Activated CD4-positive, alpha-beta T cell treated with anti-CD3 and anti-CD28 coated beads, Interleukin-2, amount 50 U/mL, for 1 hour (primary cell): ENCODE measurements at places on chromosomes 5 and 9.

DNA sequence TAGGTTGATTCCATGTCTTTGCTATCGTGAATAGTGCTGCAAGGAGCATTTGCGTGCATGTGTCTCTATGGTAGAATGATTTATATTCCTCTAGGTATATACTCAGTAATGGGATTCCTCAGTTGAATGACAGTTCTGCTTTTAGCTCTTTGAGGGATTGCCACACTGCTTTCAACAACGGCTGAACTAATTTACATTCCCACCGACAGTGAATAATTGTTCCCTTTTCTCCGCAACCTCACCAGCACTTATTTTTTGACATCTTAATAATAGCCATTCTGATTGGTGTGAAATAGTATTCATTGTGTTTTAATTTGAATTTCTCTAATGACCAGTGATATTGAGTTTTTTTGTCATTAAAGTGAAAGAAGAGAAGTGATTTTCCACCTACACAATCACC is 18.5 kb downstream of the IFNA5 start:
- DNase-seq = no peak

GRCh38 chr9:37575921-37576721 is at the start of gene FBXO10:
Gene FBXO10, minus strand, starts transcription at chr9:37576380. Its CDS starts 34,612 bp downstream, at chr9:37541768.
- peak; percentile 23 for DNase-seq

GRCh38 chr5:60399507-60399906 is 300.5 kb downstream of the DEPDC1B start:
- no peak for DNase-seq

GRCh38 chr5:6820851-6821479 is 107.7 kb downstream of the TENT4A start:
- peak; percentile 35 for DNase-seq

DNA sequence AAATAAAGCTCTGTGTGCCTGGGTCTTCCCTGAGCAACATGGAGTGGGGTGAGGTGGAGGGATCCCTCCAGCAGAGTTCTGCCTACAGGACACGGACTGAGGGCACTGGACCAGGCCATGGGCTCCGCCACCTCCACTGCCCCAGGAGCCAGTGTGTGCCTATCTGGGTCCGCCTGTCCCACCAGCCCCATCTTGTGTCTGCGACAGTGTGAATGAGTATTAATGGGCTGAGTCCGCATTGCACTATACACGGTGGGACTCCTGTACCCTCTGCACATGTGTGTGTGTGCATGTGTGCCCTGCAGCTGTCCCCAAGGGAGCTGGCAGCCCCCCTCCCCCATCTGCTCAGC is 11.4 kb downstream of the FGFR4 start:
- DNase-seq = no peak

DNA sequence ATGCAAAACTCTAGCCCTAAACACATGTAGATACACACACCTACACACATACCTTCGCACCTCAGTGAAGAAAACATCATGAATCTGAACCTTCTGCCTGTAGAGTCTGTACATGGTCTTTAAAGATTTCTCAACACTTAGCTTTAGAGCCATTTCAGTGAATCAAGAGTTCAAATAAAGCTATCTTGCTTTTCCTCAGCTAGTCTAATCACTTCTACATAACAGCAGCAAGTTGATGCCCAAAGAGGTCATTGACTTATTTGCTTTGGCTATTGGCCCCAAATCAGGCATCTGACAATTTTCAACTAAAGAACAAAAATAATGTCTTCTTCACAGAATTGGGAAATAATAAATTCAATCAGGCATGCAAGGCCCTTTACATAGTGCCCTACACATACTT is 127.9 kb upstream of the SGCD start:
- DNase-seq = no peak

DNA sequence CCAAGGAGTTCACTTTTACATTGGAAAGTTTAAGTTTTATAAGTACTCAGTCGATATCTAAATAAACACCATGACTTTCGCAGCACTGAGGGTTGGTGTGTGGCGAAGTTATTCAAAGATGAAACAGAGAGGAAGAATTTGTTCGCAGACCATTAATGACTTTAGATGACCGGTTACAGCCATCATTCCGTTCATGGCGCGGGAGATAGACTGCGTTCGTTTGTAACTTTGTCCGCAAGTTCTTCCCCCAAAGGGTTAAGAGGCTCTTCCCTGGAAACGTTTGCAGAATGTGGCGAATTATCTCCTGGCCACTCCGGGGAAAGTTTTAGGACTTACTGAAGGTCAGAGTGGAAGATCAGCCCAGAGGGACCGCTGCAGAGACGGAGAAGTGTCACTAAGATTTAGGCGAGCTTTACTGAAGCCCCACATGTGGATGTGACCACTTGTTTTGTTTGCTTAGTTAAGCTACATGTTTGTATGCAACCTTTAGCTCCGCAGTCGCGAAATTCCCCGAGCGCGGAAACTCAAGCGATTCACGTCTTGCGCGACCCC is 2.2 kb upstream of the FOXD1 start:
- no peak for DNase-seq

- no peak for DNase-seq
Observed at GRCh38 chr5:124810396-124811006, 64.1 kb upstream of the ZNF608 start.

- no peak for DNase-seq
Observed at GRCh38 chr5:139584137-139584536, 23.0 kb downstream of the UBE2D2 start.

DNA sequence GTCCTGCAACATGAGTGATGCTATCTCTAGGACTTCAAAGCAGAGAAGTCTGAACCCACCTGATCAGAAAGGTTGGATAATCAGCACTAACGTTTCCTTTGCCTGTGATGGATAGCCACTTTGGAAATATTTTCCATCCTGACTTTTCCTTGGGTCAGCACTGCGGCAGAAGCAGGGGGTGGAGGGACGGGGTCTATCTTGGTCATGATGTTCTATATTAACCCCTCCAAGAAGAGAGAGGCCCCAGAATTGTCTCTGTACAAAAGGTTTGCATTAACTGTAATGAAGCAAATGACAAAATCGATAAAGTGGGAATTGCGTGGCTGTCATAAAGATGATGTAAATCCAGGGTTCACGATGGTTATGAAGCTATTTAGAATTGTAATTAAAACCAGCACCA is 279.8 kb upstream of the PANK3 start:
- DNase-seq = no peak

- no peak for DNase-seq
Observed at GRCh38 chr9:81999806-82000205, 11.2 kb downstream of the SPATA31D1 start.

DNA sequence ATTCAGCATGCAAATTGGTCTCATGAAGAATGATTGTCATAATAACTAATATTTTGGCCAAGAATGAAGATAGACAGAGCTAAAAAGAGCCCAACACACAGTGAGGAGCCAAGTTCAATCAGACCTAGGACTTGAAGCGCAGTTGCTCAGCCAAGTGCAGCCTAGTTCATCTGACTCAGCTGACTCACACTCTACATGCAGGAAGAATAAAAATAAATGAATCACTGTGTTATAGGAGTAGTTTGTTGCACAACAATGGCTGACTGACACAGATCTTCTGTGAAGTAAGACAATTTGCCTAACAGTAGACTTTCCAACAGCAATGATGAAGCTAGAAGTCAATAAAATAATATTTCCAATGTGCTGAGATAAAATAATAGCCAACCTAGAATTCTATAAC is 261.5 kb downstream of the CEMIP2 start:
- DNase-seq = no peak

DNA sequence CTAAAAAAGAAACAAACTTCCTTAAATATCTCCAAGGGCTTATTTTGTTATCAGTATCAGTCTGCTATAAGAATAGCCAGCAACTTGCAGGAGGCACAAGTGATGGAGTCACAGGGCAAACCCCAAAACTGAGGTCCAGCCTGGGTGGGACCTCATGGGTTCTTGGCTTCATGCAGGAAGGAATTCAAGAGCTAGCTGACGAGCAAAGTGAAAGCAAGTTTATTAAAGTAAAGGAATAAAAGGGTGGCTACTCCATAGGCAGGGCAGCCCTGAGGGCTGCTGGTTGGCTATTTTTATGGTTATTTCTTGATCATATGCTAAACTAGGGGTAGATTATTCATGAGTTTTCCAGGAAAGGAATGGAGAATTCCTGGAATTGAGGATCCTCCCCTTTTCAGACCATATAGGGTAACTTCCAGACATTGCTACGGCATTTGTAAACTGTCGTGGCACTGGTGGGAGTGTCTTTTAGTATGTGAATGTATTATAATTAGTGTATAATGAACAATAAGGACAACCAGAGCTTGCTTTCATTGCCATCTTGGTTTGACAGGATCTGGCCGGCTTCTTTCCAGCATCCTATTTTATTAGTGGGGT is 231.9 kb downstream of the ADAMTSL1 start:
- no peak for DNase-seq

GRCh38 chr9:118532592-118532991 is 828.4 kb downstream of the TLR4 start:
- no peak for DNase-seq

DNA sequence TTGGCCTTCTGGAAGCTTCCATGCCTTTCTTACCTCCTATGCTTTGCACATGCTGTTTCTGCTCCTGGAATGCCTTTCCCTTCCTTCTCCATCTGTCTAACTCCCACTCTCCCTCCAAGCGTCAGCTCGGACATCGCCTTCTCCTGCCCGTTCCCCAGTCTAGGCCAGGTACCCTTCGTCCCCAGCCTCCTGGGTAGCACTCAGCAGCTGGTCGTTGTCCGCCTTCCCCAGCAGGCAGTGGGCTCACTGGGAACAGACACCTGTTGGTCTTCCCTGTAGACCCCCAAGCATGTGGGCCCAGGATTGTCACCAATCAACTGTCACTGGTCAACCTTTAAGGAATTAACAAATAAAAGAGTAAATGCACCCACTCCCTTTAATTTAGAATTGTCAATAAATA is 202.2 kb downstream of the RGS3 start:
- no peak for DNase-seq

DNA sequence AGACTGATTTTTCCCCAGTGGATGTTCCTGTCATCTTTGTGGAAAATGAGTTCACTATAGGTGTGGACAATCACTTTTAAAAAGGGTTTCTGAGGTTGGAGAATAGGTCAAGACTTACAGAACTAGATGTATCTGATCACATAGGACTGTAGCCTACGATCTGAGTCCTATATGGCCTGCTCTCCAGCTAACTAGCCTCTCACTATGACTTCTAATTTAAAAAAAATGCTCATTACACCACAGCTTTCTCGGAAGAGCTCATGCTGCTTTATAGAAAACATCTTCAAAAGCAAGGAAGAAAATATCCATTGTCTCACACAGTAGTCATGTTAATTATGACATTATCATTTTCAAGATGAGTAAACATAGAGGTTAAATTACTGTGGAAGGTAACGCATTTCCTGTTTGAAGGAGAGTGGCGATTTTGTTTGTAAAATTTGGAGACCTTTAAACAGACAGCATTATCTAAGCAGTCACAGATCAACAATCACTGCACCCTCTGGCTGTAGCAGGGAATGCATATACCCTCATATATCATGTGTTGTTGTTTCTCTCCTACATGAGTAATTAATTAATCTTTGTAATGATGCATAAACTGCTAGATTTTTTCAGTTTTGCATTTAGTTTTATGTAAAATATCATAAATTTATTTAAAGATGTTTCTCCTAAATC is 573.7 kb downstream of the GABRG2 start:
- no peak for DNase-seq

DNA sequence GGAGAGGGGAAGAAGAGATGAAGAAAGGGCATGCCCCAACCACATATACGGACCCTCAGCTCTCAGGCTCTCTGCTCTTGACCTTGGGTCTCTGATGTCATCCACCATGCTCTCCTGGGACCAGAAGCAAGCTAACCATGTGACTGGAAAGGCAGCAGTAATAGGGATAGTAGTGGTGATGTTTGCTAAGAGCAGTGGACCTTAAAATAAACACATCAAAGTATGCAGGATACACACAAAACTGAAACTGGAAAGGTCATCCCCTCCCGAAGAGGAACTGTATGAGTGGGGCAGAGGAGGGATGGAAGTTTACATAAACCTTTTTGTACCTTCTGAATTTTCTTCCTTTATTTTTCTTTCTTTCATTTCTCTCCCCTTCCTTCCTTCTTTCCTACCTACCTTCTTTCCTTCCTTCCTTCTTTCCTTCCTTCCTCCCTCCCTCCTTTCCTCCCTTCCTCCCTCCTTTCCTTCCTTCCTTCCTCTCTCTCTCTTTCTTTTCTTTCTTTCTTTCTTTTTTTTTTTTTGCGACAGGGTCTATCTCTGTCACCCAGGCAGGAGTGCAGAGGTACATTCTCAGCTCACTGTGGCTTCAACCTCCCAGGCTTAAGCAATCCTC is 8.1 kb upstream of the PTPN3 start:
- no peak for DNase-seq

- DNase-seq = no peak
Observed at GRCh38 chr9:77906991-77907390, 124.6 kb downstream of the GNAQ start.

DNA sequence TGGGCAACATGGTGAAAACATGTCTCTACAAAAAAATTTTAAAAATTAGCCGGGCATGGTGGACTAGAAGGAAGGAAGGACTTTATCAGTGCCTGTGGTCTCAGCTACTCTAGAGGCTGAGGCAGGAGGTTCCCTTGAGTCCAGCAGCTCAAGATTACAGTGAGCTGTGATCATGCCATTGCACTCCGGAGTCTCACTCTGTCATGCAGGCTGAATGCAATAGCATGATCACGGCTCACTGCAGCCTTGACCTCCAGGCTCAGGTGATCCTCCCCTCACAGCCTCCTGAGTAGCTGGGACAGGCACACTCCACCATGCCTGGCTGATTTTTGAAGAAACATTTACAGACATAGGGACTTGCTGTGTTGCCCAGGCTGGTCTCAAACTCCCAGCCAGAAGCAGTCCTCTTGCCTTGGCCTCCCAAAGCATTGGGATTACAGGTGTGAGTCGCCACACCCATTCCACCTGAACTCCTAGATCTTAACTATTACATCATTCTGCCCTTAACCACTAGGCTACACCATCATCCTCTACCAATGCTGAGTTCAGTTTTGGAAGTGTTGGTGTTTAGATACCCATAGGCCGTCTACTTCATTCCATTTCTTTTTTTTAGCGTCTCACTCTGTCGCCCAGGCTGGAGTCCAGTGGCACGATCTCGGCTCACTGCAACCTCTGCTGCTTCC is 2.0 kb upstream of the URM1 start:
- DNase-seq = no peak

GRCh38 chr9:20884985-20885593 is 146.4 kb downstream of the HACD4 start:
- DNase-seq = peak; percentile 61

GRCh38 chr9:120377268-120378159 is 202.5 kb downstream of the CDK5RAP2 start:
- no peak for DNase-seq

GRCh38 chr5:25641124-25641523 is 996.3 kb upstream of the CDH10 start:
- no peak for DNase-seq

- no peak for DNase-seq
Observed at GRCh38 chr5:126445502-126446174, 22.4 kb downstream of the GRAMD2B start.

- DNase-seq = no peak
Observed at GRCh38 chr5:118529361-118530144, 458.8 kb downstream of the DTWD2 start.

GRCh38 chr9:28423255-28423654 is 850.0 kb upstream of the C9orf72 start:
- no peak for DNase-seq

GRCh38 chr5:126031989-126032716 is 391.1 kb upstream of the GRAMD2B start:
- DNase-seq = no peak
